ENCODE measurements at places on chromosomes 6 and 20.
A peak's percentile ranks its signal among the peaks of the same experiment; 100 is the strongest.

- DNase-seq = no peak
Measured at GRCh38 chr6:127811900-127812570, 88.8 kb downstream of the THEMIS start.

GRCh38 chr6:11232770-11233626, 530 bp upstream of the NEDD9 start:
- no peak for DNase-seq

GRCh38 chr20:40233406-40233805, 455.6 kb downstream of the MAFB start:
- DNase-seq = no peak

DNA sequence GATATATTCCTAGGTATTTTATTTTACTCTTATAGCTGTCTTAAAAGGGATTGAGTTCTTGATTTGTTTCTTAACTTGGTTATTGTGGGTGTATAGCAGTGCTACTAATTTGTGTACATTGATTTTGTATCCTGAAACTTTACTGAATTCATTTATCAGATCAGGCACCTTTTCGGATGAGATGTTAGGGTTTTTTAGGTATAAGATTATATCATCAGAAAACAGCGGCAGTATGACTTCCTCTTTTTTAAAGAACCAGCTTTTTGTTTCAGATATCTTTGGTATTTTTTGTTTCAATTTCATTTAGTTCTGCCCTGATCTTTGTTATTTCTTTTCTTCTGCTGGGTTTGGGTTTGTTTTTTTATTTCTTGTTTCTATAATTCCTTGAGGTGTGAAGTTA, 382.4 kb upstream of the ADGRB3 start:
- DNase-seq = no peak

- DNase-seq = no peak
Measured at GRCh38 chr6:131314838-131315237, 179.6 kb downstream of the AKAP7 start.

- DNase-seq = no peak
Measured at GRCh38 chr20:49028684-49029083, 17.4 kb upstream of the CSE1L start.

DNA sequence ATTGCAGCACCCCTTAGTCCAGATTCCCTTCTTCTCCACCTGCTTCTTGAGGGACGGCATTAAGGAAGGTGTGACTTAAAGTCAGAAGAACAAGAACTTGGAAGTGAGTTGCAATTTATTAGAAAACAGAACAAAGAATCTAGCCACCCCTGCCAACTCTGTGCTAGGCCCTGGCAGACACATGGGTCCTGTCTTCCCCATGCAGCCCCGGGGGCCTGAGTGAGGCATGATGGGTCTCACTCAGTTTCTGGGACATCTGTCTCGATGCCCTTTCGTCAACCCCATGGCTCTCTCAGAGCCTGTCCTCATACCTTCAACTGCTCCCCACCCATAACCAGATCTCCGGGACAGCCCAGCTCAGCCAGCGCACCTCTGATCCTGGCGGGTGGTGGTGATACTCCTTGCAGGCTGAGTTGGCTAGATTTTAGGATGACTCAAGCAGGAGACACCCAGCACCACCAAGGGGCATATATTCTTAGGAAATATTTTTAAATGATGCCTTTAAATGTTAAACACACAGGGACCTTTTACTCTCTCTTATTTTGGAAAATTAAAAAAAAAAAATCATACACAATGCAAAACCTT, 143.2 kb upstream of the RNF24 start:
- DNase-seq = no peak

DNA sequence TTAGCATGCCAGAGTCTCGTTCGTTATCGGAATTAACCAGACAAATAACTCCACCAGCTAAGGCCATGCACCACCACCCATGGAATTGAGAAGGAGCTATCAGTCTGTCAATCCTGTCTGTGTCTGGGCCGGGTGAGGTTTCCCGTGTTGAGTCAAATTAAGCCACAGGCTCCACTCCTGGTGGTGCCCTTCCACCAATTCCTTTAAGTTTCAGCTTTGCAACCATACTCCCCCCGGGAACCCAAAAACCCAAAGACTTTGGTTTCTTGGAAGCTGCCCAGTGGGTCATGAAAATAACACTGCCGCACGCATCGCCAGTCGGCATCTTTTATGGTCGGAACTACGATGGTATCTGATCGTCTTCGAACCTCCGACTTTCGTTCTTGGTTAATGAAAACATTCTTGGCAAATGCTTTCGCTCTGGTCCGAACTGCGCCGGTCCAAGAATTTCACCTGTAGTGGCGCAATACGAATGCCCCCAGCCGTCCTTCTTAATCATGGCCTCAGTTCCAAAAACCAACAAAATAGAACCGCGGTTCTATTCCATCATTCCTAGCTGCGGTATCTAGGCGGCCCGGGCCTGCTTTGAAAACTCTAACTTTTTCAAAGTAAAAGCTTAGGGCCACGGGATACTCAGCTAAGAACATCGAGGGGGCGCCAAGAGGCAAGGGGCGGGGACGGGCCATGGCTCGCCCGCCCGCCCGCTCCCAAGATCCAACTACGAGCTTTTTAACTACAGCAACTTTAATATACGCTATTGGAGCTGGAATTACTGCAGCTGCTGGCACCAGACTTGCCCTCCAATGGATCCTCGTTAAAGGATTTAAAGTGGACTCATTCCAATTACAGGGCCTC, 1958.5 kb upstream of the DEFB115 start:
- no peak for DNase-seq

DNA sequence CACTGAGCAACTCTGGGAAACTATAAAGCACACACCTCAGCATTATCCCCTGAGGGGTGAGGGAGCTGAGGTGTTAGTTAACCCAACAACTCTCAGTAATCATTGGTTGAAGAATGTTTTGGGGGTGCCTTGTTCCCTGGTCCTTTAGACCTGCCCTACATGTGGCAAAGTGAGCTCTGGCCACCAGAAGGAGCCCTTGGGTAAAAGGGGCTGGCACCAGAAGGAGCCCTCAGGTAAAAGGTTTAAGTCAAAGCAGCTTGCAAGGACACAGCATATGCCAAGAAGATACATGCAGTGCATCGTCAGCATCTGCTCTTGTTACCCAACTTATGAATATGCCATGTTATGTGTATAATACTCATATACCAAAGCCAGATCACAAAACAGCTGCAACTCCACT, 1081.7 kb downstream of the KIF16B start:
- no peak for DNase-seq

- DNase-seq = no peak
Measured at GRCh38 chr20:47792021-47792618, 6.8 kb upstream of the SULF2 start.

- DNase-seq = no peak
Measured at GRCh38 chr6:106858653-106859092, 115.9 kb downstream of the CD24 start.

DNA sequence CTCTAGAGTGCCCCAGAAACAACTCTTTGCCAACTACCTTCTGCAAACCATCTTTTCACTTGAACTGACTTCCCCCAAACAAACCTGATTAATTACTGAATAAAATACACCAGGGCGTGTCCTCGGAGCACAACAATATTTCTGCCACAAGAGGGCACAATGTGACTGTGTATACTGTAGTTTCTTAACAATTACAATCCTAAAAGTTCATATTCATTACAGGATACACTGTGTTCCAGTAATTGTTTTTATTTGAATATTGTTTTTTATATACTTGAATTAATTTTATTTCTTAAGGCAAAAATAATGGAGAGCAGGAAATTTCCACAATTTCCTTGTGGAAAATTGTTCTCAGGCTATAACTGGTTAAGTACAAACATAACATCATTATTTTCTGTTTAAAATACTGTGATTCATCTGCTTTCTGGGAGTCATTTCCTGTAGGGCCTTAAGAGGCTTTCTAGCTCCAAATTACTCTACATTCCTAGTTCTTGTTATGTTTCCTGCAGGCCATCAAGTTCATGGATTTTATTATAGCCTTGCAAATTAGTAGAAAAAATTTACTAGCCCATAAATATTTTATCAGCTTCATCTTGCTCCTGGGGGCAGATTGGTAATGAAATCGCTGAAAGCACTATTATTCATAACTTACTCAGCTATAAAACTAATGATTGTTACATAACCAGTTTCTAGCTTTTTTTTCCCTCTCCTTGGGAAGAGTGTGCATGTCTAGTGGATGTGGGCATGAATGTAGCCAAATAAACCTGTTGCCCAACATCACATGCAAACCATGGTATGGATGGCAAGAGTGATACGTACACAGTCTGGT, 51.9 kb upstream of the SLC22A16 start:
- peak; percentile 54 for DNase-seq

DNA sequence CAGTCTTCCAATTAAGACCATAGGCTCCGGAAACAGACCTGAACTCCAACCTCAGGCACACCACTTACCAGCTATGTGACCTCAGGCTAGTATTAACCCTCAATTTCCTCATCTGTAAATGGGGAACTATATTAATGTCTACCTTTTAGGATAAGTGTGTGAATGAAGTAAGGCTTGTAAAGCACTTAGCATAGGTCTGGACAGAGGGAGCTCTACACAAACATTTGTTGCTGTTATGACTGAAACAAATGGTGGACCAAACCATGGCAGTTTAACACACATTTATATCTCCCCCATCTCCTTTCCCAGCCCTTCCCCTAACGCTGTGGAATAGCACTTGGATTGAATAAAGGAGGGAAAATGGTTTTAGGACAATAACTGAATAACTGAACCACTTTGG, 48.7 kb downstream of the TSHZ2 start:
- DNase-seq = no peak

DNA sequence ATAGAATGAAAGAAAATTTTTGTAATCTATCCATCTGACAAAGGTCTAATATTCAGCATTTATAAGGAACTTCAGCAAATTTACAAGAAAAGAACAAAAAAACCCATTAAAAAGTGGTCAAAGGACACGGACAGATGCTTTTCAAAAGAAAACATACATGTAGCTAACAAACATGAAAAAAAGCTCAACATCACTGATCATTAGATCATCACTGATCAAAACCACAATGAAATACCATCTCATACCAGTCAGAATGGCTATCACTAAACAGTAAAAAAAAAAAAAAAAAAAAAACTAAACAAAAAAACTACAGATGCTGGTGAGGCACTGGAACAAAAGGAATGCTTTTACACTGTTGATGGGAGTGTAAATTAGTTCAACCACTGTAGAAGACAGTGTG, 837.1 kb downstream of the EPHA7 start:
- no peak for DNase-seq

- no peak for DNase-seq
Measured at GRCh38 chr20:53707371-53708055, 113.9 kb upstream of the ZNF217 start.

GRCh38 chr6:152478377-152479010, 158.7 kb downstream of the SYNE1 start:
- no peak for DNase-seq

DNA sequence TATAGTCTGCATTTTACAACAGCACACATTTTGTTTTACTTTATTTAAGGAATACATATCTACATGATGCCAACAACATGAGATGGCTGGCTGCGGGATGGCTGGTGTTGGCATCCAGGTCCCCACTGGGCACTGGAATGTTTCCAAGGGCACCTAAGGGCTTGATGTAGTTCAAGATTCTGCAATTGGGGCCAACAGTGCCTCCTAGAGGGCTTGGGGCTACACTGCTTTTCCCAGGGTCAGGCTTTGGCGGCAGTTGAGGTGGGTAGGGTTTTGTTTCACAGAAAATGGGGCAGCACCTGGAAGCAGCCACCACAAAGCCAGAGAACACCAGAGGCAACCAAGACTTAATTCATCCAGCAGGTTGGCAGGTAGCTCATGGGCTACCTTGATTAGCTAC, 202.2 kb upstream of the PRND start:
- no peak for DNase-seq

DNA sequence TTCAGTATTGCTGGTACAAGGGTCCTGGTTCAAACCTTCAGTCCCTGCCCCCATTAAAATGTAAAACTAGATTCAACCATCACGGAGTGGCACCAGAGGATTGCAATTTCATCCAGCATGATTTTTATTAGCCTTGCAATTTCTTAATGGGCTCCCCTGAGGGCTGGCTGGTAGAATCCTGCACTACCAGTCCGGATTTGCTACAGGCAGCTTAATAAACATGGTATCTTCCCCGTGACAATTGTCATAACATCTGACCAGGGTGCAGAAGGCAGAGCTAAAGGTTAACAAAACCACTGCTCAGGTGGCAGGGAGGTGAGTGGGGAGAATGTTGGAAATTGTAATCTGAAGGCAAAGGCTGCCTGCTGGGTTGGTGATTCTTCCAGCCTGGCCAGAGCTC, 94.5 kb downstream of the PKHD1 start:
- no peak for DNase-seq

- no peak for DNase-seq
Measured at GRCh38 chr6:168380956-168381605, 59.9 kb upstream of the SMOC2 start.

- DNase-seq = no peak
Measured at GRCh38 chr6:156809446-156810178, 32.4 kb downstream of the ARID1B start.

DNA sequence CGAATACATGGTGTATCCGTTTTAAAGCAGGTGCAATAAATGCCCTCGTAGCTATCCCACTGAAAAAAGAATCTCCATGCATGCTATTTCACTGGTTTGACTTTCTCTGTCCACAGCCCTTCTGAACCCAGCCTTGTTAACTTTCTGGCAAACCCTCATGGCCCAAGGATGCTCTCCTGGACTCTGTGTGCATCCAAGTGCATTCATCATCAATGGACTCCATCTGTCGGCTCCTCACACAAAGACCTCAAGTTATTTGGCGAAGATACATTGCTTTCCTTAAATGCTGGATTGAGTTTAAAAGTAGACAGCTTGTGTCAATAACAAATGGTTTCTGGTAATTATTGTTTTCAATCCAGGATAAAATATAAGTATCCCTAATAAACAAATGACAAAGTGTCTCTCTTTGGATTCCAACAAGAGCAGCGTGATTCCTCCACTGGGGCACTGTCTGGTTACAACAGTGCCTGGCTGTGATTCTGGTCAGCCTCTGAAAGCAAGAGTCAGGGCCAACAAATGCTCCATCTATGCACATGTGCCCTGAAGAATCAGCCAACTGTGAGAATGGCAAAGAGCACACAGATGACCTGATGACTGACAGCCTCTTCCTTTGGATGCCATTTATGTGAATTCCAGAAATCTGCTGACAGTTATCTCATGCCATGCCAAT, 55.7 kb downstream of the FYN start:
- DNase-seq = no peak

GRCh38 chr6:14645841-14646240, 528.3 kb downstream of the CD83 start:
- DNase-seq = no peak

DNA sequence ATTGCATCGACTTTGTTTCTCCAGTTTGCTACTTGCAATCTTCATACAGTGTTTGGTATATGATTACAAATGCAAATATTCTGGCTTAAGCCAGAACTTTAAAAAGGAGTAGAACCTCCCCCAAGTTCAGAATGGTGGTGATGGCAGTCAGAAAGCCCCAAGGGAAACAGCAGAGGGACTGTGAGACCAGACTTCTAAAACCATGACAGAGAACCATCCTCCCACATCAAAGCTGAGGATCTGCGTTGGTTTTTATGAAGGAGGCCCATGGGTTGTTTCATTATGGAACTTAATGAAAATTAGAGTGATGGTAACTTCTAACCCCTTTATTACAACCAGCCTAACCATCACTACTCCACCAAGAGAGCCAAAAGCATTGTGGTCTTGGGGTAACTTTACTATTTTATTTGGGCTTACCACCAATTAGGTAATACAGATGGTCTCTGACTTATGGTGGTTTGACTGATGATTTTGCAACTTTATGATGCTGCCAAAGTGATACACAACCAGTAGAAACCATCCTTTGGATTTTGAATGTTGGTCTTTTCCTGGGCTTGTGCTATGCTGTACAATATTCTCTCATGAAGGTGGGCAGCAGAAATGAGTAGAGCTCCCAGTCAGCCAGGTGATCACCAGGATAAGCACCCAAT, 10.9 kb upstream of the MRS2 start:
- no peak for DNase-seq

All from right renal pelvis (tissue), 4 donors.